ENCODE measurements at places on chromosomes 3 and 15.

DNA sequence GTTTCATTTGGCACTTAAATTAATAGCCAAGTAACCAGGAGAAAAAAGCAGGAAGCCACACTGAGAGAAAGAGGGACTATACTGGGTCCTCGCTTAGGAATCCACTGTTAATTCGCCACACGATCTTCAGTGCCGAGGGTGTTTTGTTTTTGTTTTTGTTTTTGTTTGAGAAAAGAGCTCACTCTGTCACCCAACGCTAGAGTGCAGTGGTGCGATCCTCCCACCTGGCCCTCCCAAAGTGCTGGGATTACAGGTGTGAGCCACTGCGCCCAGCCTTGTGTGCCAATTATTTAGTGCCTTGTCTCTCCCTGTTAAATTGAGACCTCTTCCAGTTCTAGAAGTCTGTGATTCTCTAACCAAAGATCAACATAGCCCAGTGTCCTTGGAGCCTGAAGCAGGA is 53.8 kb upstream of the TPM1 start:
- DNase-seq = no peak

DNA sequence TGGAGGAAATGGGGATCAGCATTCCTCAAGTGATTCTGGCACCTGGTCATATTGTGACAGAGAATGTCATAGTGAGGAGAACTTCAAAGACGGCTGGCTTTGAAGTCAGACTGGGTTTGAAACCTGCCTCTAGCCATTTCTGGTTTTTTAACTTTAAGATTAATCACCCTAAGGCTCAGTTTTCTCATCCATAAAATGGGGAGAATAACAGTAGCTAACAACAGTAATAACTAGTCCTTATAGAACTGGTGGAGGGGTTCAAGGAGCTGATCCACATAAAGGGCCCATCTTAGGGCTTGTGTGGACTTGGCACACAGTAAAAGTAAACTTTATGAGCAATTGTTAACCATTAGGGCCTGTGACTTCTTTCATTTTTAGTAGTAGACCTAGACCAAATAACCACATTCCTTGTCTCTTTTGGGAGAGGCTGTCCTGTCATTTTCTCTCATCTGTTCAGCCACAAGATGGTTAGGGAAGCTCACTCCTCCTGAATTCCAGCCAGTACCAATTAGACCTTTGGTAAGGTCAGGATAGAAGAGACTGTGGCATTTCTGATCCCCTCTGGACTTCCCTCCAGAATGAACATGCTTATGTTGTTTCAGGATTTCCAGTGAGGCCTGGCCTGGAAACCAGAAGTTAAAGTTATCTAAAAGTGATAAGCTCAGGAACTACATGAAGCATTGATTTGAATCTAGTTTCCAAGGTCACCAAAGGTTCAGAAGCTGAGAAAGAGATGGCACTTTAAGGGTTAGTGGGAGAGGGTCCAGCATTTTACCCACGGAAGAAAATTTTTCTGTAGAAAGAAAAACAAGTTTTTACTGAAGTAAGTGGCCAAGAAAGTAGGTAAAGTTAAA is 159.3 kb upstream of the DPH6 start:
- DNase-seq = no peak

DNA sequence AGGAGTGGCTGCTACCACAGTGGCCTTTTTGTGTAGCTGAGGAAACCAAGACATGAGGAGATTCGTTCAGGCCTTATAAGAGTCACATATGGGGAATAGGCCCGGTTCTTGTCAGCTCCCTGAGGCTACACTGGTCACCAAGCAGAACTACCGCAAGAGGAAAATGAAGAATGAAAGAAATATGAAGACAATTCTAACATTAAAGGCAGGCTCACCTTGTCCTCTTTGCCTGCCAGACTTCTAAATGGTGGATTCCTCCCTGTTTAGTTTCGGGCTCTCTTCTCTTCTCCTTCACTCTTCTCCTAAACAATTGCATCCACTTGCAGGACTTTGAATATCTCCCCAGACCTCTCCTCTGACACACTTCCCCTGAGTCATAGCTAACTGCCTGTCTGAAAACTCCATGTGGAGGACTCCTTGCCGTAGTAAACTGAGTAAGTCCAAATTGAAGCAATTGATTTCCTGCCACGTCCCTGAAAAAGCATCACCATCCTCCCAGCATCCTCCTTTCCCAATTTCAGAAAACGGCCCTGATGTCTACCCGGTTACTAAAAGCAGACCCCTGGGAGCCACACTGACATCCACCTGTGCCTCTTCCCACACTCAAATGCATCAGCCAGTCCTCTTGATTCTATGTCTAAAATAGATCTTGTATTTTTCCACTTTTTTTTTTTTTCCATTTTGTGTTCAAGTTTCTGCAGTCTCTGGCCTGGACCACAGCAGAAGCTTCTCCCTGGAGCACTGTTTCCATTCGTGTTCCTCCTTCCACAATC is 30.3 kb upstream of the VEPH1 start:
- no peak for DNase-seq

- no peak for DNase-seq
These were observed 52.0 kb downstream of the CD200R1L start for GRCh38 chr3:112794622-112795172.

DNA sequence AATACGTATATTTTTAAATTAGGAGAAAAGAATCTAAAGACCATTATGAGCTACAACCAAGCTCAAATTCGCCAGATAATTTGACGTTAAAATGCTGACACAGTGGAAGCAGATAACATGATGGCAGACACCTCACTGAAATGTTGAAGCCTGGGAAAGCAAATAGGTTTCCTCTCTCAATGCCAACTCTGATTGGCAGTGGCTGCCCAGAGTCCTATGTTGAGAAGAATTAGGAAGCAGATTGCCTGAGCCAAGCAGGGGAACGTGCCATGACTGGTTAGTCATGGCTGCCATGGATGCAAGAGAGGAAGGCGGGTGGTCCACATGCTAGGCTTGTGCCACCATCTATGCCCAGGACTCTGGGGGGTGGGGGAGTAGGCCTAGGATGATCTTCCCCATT is 3.2 kb downstream of the UNC45A start:
- no peak for DNase-seq

- DNase-seq = no peak
These were observed 111.5 kb downstream of the UNC13C start for GRCh38 chr15:54089776-54090175.

All from HEK293T (cell line).